ENCODE measurements at places on chromosomes 3 and 15.

DNA sequence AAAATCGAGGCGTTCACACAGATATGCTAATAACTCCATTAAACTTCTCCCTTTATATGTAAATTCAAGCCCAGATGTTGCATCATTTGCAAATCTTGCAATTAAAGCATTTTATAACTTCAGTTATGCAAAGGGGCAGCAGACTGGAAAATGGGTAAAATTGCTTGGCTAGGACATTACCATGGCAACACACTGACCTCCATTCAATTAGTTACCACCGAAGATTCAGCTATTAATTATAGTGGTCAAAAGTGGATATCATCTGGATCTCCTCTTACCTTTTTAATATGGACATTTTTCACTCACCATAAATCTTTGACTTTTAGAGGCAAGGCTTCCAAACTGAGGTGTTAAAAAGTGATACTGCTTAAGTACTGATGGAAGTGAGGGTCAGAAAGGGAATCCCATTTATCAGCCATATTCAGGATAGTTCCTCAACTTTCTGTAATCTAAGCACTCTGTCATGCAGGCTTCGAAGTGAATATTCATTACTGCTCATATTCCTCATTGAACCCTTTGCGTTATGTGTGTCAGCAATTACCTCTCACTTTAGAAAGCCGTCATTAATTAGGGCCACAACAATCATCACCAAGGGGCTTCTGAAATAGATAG is 386.2 kb upstream of the ROBO2 start:
- H3K4me3 ChIP-seq: no peak overlapping the region
- no peaks in the 10 kb centered on the region for H3K36me3 ChIP-seq
- H3K27me3 ChIP-seq: peaks cover 2% of the 10 kb centered on the region
- H3K27ac ChIP-seq: no peak overlapping the region
- no peak for DNase-seq
- no peaks in the 10 kb centered on the region for H3K4me1 ChIP-seq

DNA sequence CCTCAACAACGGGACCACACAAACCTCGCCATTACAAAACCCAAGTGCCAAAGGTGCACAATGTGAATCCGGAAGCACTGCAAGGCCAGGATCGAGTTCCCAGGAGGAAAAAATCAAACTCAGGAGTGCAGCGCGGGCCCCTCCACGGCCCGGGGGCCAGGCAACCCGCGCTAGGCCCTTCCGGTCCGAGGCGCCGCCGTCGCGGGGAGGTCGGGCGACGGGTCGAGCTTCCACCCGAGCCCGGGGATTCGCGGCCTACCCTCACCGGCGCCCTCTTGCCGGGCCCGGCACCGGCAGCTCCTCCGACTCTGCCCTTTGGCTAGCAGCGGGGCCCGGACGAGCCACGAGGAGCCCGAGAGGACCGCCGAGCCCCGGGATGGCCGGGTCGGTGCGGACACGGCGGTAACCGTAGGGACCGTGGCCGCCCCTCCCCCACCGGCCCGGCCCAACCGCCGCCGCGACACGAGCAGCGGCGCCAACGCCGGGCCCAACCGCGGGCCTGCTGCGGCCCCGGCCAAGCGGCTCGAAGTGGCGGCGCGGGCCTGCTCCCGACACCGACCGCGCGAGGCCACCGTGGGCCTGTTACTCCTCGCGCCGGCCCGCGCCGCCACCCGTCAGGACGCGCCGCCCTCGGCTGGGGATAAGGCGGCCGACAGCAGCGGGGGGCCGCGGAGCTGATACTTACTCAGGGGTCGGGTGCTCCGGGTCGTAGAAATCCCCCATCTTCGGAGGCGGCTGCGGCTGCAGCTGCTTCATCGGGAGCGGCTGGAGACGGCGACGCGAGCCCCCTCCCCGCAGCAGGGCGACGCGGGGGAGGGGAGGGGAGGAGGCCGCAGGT is 525 bp downstream of the SETD2 start:
- peak overlapping the region; percentile 97 for H3K4me3 ChIP-seq
- peak overlapping the region; percentile 100 for H3K27ac ChIP-seq
- peak; percentile 77 for DNase-seq
- no peaks in the 10 kb centered on the region for H3K36me3 ChIP-seq
- H3K4me1 ChIP-seq: peaks cover 39% of the 10 kb centered on the region
- H3K27me3 ChIP-seq: no peaks in the 10 kb centered on the region

GRCh38 chr3:127787071-127787490 is 35.2 kb downstream of the MGLL start:
- DNase-seq: no peak

DNA sequence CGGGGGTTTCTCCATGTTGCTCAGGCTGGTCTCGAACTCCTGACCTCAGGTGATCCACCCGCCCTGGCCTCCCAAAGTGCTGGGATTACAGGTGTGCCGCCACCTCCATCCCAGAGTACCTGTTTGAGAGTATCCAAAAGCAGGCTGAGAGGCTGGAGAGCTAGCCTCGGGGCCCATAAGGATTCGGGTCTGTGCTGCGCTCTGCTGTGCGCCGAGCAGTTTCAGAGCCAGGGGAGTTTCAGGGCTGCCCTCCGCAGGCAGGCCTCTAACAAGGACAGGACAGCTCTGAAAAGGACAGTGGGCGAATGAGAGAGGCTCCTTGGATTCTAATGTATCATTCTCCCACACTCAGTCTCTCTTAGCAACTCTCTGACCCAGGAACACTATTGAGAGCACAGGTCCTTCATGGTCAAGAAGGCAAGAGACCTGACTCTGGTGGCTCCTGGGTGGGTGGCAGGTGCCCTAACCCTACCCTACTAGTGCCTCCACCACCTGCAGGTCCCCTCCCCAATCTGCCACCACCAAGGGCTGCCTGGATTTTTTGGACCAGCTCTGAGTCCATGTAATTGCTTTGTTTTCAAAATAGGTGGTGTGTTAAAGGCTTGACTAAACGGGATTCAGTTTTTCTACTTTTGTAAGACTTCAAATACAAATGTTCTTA is 27.8 kb downstream of the MAGEF1 start:
- peaks cover 40% of the 10 kb centered on the region for H3K4me1 ChIP-seq
- H3K4me3 ChIP-seq: no peak overlapping the region
- H3K27me3 ChIP-seq: no peaks in the 10 kb centered on the region
- H3K36me3 ChIP-seq: no peaks in the 10 kb centered on the region

DNA sequence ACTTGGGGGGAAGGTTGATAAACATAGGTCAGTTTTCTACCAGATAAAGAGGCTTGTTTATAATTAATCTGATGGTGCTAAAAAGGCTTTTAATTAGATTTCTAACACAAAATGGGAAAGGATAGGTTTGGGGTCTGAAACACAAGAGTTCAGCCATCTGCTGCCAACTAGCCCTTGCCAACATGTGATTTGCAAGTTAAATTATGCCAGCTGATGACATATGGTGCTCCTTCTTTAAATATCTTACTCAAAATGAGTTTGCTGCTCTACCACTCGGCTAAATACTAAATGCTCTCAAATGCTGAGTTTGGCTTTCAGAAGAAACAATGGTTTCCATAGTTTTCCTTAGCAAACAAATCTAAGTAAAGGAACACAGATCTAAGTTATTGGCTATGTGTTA is 557.8 kb upstream of the CCDC54 start:
- no peak overlapping the region for H3K4me3 ChIP-seq
- H3K27me3 ChIP-seq: no peaks in the 10 kb centered on the region

GRCh38 chr15:100247228-100248225 is 94.2 kb downstream of the ADAMTS17 start:
- H3K27me3 ChIP-seq: no peaks in the 10 kb centered on the region
- no peak for DNase-seq
- no peak overlapping the region for H3K4me3 ChIP-seq

DNA sequence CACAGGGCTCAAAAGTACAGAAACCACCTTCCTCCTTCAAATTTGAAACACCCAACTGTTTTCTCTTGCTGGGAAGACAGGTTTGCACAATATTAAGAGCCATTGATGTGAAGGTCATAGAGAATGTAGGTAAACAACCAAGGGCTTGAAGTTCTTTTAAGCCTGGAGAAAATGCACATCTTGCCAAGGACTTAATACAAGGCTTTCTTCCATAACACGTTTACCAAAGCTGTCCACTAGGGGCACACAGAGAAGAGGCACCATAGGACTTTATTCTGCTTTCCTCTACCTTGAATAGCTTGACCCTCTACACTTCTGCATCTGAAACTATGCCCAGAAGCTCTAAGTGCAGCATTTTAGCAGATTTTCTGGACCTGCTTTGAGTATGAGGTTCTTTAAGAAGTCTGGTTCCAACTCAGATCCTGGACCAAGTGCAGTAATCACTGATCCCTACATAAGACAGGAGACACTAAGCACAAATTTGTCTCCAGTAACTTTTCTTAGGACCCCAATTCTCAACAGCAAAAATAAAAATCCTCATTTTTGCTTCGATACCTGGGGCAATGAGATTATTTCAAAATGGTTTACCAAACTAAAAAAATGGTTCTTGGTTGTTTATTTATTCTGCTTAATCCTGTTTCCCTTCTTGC is 138.0 kb downstream of the FBN1 start:
- no peak overlapping the region for H3K4me3 ChIP-seq
- no peaks in the 10 kb centered on the region for H3K27me3 ChIP-seq
- H3K27ac ChIP-seq: no peak overlapping the region
- peaks cover 17% of the 10 kb centered on the region for H3K36me3 ChIP-seq

GRCh38 chr15:39493424-39494067 is 87.3 kb upstream of the THBS1 start:
- H3K27ac ChIP-seq: peak overlapping the region; percentile 43
- no peak overlapping the region for H3K4me3 ChIP-seq
- H3K36me3 ChIP-seq: no peaks in the 10 kb centered on the region
- DNase-seq: no peak
- H3K4me1 ChIP-seq: peaks cover 61% of the 10 kb centered on the region

DNA sequence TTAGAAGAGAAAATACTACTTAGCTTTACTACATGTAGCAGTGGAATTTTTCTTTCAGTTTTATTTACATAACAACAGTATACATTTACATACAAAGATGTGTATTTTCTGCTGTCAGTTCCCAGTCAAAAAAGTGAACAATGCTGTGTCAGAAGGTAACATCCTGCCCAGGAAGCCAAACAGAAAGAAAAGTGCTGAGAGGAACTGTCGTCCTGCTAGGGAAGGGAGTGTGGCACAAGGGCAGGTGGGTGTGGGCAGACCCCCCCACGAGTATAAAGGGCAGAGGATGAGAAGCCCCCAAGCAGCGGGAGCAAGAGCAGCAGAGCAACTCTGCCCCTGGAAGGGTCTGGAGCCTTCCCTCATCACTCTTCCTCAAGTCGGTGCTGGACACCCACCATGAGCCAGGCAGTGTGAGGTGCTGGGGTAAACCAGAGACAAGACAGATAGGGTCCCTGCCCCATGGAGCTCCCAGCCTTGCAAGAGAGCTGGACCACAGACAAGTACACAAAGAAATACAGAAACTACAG is 39.7 kb downstream of the TBC1D2B start:
- no peak overlapping the region for H3K4me3 ChIP-seq
- no peak for DNase-seq
- H3K27ac ChIP-seq: no peak overlapping the region
- peaks cover 5% of the 10 kb centered on the region for H3K36me3 ChIP-seq
- peaks cover 15% of the 10 kb centered on the region for H3K4me1 ChIP-seq

DNA sequence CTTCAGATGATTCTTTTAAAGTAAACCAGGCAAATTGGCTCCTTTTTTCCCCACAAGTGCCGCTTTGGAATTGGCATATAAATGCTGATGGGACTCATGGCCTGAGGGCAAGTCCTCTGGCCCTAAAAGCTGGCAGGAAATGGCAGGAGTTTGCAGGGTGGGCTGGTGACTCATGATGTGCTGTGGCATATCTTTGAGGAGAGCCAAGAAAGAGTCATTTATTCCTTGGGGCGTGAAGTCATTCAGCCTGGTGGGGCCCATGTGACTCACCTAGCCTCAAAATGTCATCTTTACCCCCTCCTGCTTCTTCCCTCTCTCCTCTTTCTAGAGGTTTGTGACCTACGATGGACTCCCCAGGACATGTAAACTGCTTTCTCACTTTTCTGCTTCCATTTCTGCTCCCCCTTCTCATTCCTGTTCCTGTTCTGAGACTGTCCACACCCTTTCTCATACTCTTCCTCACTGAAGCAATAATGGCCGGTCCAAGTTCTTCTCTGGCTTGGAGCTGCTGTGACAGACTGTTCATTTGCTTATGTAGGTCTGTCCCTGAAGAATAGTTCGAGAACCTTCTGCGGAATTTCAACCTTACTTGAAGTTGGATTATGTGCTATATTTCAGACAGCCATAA is 326.1 kb downstream of the SATB1 start:
- no peak for DNase-seq
- H3K36me3 ChIP-seq: peaks cover 17% of the 10 kb centered on the region
- H3K4me1 ChIP-seq: peaks cover 17% of the 10 kb centered on the region
- no peaks in the 10 kb centered on the region for H3K27me3 ChIP-seq
- H3K27ac ChIP-seq: no peak overlapping the region

- peaks cover 4% of the 10 kb centered on the region for H3K36me3 ChIP-seq
- peaks cover 41% of the 10 kb centered on the region for H3K4me1 ChIP-seq
- H3K27me3 ChIP-seq: no peaks in the 10 kb centered on the region
- DNase-seq: no peak
These were observed 427.0 kb upstream of the RARB start for GRCh38 chr3:25000971-25001591.

- H3K4me1 ChIP-seq: no peaks in the 10 kb centered on the region
- H3K27me3 ChIP-seq: peaks cover 4% of the 10 kb centered on the region
- H3K4me3 ChIP-seq: no peak overlapping the region
- no peaks in the 10 kb centered on the region for H3K36me3 ChIP-seq
These were observed 37.2 kb upstream of the MASP1 start for GRCh38 chr3:187328691-187329090.

DNA sequence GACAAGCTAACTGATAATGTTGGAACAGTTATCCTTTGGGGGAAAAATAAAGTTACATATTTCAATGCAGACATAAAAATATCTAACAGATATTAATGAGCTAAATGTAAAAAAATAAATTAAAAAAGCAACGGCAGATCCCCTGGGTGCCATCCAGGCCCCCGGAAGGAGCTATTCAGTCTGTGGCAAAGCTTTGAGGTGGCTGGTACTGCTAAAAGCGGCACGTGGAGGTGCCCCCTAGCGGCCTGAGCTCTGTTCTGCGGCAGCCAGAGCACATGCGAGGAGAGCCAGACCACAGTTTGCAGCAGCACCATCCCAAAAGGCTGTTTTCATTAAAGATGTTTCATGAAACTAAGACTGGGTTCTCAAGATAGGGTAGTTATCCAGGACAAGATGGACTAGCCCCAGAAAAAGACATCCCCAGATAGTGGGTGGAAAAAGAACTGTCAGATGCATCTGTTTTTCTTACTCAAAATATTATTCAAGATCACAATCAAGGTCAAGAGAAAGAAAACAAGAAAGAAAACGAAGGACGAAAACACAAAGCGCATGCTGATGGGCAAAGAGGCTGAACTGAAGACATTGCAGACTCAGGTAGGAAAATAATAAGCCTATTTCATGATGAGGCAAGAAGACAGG is 18.7 kb downstream of the AP3S2 start:
- no peaks in the 10 kb centered on the region for H3K27me3 ChIP-seq
- no peak overlapping the region for H3K27ac ChIP-seq
- peaks cover 28% of the 10 kb centered on the region for H3K36me3 ChIP-seq
- no peak overlapping the region for H3K4me3 ChIP-seq
- peak; percentile 84 for DNase-seq

DNA sequence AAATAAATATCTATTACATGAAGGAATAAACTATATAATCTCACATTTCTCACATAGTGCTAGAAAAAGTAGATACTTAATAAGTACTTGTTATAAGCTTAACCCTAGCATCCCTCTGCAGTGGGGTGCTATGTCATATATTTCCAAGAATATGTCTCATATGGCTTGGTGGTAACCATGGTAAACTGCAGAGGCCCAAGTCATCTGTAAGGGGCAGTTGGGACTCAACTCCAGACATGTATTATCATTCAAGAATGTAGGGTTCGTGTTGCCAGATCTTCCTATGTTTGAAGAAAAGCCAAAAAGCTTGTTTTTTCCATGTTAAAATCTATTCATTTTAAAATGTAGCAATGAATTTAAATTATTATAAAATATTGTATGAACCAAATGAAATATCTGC is 46.2 kb downstream of the ZNF385D start:
- no peak overlapping the region for H3K4me3 ChIP-seq
- H3K4me1 ChIP-seq: no peaks in the 10 kb centered on the region
- peaks cover 2% of the 10 kb centered on the region for H3K27me3 ChIP-seq
- DNase-seq: no peak
- H3K36me3 ChIP-seq: no peaks in the 10 kb centered on the region
